IPS DF 19.7 (cell line): ENCODE measurements at places on chromosomes 2 and 18.

- DNase-seq = no peak
Observed at GRCh38 chr2:216074794-216075193, 6.8 kb downstream of the PECR start.

DNA sequence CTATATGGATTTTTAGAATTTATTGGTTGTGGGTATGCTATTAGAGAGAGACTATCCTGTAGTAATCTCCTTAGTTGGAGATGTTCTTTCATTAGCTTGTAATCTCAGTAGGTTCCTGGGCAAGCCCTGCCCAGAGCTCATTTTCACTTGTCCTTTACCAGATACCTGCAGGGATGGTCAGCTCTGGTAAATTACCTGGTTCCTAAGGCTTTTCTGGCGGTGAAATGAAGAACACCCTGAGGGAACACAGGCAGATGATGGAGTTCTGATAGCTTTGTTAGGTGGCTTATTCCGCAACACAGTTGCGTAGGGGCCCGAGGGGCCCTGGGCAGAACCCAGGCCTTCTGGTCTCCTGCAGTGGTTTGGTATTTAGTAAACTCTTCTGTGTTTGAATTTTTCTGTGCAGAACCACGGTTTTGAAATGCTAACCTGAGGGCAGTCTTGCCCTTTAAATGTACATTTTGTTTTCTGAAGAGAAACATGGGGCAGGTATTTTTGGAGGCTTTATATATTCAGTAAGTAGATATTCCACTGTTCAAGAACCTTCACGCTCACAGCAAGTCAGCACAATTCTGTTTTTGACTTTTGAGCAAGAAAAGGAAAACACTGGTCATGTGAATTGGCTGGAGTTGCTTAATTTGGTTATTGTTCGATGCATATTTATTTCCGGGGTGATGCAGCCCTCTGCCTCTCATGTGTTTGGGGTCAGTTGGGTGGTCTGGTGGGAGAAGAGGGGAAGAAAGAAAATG, 22.4 kb downstream of the ZNF532 start:
- no peak for DNase-seq

DNA sequence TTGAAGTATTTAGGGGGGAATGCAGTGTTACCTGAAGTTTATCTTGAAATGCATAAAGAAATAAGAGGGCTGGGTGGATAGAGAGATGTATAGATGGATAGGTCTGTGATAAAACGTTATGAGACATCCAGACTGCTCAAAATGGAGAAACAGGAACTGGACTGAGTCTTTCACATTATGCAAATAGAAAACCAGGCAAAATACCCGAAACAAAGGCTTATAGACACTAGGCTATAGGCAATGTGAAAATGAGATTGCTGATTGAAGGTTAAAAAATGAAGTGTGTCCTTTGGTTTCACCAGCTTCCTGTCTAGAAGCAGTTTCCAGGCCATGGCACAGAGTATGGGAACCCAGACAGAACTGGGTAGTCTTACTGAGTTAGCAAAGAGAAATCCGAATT, 24.9 kb upstream of the SLC3A1 start:
- no peak for DNase-seq

- DNase-seq = no peak
Observed at GRCh38 chr2:151374436-151374835, 17.0 kb downstream of the TNFAIP6 start.

GRCh38 chr2:67904566-67904965, 158.2 kb downstream of the C1D start:
- DNase-seq = no peak

DNA sequence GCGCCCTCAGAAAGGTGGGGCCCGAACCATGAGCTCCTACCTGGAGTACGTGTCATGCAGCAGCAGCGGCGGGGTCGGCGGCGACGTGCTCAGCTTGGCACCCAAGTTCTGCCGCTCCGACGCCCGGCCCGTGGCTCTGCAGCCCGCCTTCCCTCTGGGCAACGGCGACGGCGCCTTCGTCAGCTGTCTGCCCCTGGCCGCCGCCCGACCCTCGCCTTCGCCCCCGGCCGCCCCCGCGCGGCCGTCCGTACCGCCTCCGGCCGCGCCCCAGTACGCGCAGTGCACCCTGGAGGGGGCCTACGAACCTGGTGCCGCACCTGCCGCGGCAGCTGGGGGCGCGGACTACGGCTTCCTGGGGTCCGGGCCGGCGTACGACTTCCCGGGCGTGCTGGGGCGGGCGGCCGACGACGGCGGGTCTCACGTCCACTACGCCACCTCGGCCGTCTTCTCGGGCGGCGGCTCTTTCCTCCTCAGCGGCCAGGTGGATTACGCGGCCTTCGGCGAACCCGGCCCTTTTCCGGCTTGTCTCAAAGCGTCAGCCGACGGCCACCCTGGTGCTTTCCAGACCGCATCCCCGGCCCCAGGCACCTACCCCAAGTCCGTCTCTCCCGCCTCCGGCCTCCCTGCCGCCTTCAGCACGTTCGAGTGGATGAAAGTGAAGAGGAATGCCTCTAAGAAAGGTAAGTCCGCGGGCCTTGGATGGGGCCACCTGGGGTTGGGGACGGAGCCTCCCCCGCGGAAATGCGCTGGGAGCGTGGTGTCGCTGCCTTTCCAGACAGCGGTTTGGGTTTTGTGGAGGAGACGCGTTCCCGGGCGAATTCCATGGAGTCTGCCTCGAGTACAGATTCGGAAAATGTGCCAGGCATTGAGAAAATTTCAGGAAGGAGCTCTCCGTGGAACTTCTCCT, 559 bp downstream of the HOXD1 start:
- no peak for DNase-seq

DNA sequence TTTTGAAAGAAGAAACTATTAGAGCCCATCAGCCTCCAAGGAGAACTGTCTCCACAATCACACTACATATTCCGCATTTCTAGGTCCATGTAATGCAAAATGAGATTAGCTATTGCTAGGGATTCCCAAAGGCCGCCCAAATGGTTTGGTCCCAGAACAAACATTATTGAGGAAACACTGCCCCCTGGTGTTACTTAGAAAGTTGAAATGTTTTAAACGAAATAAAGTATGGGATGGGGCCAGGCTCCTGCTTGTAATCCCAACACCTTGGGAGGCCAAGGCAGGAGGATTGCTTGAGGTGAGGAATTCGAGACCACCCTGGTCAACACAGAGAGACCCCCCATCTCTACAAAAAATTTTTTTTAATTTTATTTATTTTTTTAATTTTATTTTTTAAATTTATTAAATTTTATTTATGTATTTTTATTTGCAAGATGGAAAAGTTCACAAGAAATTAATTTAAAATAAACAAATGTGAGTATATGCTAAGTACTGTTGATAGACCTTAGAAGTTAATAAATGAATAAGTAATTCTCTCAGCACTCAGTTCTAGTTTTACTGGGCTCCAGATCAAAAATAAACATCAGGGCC, 5.5 kb downstream of the NHEJ1 start:
- no peak for DNase-seq

DNA sequence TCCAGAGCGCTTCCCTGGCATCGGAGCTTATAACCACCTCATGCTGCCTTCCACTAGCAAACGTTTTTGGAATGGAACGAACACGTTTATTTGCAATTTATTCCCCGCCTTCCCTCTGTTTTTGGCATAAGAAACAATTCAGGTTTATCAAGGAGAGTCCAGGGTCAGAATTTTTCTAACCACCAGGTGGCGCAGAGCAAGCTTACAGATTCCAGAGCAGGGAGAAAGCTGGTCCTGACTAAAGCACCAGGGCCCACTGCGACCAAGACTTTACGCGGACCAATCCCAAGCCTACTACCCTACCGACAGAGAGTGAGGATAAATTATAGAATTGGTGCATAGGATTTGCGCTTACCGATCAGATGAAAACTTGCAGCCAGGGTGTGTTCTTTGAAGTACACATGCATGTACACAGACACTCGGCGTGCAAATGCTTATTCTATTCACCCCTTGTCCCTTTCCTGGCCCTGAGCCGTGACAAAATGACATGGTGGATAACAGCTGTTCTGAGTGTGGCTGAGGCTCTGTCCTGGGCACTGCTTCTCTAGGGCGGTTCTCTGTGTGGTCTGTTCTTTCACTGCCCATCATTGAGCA, 34.7 kb downstream of the NAPG start:
- peak; percentile 48 for DNase-seq

- DNase-seq = no peak
Observed at GRCh38 chr2:30758191-30758651, 49.0 kb downstream of the CAPN13 start.

GRCh38 chr18:475202-476031, 25.1 kb downstream of the COLEC12 start:
- peak; percentile 80 for DNase-seq

DNA sequence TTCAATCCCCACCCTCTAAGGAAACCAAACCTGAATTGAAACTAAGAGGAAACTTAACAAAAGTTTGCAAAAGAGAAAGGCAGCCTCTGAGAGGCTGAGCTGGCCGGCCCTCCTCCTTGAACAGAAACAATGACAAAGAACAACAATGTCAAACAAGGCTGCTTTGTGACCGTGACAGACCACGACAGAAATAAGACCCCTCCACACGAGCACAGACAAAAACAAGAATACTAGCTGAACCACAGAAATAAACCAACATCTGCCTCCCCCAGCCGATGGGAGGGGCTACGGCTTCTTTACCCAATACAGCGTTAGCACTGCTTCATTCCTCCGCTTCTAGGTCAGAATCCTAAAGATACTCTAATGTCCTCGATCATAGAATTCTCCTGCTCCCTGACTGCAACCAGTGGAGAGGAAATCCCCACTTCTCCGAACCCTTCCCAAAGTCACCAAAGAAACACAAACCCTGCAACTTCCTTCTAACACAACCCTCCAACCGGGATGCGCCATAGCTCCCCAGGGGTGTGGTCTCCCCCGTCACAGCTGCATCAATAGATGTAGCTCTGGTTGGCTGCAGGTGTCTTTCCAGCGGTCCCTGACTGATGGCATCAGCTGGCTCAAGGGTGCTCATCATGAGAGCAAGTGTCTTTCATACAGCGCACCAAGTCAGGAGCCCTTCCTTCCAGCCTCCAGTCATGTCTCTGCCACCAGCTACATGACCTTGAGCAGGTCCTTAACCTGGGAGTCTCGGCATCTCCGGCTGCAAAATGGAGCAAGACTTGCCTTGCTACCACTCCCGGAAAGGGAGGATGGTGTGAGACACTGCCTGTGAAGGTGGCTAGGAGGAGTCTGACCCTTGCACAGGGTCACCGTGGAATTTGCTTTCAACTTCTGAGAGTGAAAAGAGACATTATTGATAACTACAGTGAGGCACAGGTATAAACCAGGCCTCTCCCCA, 198.6 kb downstream of the HAUS1 start:
- DNase-seq = no peak

DNA sequence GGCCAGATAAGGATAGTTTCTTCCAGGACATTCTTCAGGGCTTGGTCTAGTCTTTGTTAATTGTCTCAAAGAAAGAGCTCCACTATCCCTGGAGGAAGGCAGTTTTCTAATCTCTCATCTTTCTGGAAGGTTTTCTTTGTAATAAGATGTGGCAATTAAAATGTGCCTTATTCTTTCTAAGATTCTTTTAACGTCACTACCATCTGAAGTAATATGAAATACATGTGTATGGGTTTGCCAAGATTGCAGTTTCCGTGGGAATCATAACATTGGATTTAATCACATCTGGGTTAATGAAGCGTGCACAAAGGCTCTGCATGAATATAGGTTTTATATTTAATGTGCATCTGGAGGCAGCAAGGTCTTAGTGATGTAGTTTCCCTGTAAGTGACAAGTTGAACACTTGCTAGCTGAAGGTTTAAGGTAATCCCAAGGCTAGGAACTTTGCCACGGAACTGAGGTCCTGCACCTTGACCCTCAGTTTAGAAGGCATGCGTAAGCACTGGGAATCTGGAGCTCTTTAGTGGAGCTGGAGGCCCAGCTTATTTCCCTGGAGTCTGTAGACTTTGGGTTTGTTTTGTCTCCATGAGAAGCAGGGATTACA, 25.7 kb downstream of the DIS3L2 start:
- no peak for DNase-seq

DNA sequence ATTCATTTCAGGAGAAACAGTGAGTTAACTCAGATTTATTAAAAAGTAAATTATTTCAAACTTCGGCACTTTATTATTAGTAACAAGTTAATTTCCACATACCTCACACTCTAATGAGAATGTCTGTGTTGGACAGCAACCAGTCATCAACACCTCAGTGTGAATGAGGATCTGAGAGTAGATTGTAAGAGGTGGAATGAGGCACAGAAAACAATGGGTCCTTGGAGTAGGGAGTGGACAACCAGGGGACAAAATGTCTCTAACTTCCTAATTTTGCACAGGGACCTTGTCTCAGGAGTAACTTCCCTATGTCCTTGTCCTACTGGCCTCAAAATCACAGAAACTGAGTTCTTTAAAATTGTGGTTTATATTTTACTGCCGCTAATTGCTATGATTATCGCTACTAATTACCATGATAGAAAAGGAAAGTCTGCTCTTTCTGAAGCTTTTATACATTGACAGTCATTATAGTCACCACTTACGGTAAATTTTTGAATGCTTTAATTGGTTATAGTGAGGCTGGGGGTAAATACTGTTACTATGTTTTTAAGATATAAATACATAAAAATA, 82.2 kb upstream of the LRPPRC start:
- no peak for DNase-seq

DNA sequence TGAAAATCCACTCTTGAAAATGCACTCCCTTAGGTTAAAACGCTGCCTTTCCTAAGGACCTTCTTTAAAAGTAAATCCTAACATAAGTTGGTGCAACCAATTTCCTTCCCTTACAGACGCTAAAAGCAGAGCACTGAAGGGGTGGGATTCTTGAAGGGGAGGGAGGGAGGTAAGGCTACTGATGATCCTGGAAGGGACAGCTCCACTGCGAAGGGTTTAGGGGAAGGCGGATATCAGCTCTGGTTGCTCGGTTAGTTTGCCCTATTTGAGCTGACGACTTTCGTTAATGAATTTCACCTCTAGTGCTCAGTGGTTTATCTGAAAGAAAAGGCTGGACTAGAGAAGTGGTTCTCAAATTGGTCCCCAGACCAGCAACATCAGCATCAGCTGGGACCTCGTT, 49.7 kb upstream of the SIGLEC15 start:
- DNase-seq = no peak
